Stimulated activated CD4-positive, alpha-beta T cell treated with anti-CD3 and anti-CD28 coated beads, Interleukin-15, amount 100 ng/mL, for 48 hours (primary cell): ENCODE measurements at places on chromosomes 5 and 9.

DNA sequence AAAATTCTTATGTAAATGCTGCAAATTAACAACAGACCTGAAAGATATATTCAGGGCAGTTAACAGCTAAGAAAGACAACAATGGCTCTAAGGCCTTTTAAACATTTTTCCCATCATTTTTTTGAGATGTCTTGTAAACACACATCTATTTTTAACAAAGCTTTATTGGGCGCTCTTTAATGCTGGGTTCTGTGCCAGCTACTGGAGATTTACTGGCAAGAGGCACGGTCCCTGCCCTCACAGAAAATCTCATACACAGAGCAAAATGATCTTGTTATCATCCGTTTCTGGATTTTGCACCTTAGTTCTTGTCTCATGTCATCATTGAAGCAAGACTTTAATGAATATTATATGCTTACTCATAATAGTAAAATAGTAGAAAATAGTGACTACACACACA lies 1022.3 kb upstream of the WWC1 start:
- DNase-seq, result no peak

- no peak for DNase-seq
Observed at GRCh38 chr9:115004545-115004944, 74.2 kb upstream of the TNFSF8 start.

GRCh38 chr5:179393078-179393477 lies 47.8 kb upstream of the ADAMTS2 start:
- DNase-seq, result no peak

GRCh38 chr9:17600962-17601593 lies 22.2 kb downstream of the SH3GL2 start:
- no peak for DNase-seq

DNA sequence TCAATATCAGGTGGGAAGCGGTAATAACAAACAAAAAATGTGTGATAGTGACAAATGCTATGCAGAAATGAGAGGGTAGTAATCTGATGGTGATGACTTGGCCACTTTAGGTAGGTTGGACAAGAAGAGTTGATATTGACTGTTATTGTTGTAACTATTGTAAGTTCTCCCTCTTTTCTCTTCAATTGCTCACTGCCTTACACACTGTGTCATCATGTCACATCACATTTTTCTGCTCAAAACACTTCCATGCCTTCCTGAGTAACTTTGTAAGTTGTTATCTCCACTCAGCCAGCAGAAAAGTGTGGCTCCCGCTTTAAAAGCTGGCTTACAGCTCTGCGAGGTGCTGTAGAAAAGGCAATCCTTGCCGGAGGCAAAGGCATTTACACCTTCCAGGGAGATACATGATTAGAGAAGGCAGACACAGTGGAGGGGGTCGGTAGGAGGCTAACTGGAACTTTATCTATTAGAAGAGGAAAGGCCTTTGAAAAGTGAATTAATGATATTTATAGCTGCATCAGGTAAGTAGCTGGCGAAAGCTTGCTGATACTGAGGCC lies 85.2 kb upstream of the CLINT1 start:
- DNase-seq, result no peak
